Activated CD4-positive, alpha-beta memory T cell treated with anti-CD3 and anti-CD28 coated beads for 36 hours (primary cell): ENCODE measurements at places on chromosomes 16 and 17.

DNA sequence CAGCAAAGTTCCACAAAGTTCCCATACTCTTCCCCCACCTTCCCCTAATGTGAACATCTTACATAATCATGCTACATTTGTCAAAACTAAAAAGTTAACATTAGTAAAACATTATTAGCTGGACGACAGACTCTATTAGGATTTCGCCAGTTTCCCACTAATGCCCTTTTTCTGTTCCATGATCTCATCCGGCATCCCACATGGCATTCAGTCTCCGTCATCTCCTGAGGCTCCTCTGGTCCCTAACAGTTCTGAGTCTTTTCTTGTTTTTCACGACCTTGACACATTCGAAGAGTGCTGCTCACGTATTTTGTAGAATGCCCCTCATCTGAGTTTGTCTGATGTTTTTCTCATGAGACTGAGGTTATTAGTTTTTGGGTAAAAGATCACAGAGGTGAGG, 8.8 kb upstream of the MPRIP start:
- no peak for DNase-seq

DNA sequence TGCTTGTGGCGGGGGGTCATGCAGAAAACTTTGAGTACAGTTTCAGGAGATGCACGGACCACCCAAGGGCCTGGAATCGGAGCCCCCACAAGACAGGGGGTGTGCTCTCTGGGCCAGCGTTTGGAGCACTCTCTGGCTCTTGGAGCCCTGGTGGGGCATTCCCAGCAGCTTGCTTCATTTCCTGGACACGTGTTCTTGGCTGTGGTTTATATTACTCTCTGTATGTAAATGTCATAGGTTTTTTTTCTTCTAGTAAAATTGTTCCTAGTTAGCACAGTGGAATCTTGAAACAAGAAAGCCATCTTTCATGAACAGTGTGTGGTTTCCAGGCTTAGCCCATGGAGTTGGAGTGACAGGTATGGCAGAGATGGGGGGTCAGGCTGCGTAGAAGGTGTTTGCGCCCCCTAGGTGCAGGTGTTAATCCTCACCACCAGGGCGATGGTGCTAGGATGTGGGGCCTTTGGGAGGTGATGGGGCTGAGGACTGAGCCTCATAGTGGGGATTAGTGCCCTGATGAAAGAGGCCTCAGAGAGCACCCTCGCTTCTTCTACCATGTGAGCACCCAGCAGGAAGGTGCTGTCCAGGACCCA, 79.8 kb downstream of the JPH3 start:
- peak; percentile 42 for DNase-seq

- peak; percentile 94 for DNase-seq
Measured at GRCh38 chr17:19004421-19005136, at the start of gene FAM83G. Gene FAM83G (minus strand): TSS chr17:19004764. CDS start chr17:19004041, 723 bp downstream.

DNA sequence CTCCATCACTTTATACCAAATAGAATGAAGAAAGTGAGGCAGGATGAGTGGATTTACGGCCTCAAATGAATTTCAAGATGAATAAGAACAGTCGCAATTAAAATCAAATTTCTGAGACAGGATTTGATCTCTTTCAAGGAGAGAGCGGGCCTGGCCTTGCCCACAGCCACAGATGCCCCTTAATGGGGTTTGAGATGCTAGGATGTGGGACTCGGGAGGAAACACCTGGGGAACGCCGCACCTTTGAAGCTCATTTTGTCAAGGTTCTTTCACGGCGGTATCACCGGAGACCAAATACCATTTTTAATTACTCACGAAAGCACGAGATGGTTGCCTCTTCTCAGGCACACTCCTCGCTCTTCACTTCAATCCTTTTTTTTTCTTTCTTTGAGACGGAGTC, 178.1 kb upstream of the SDK2 start:
- no peak for DNase-seq

- DNase-seq, result peak; percentile 37
Measured at GRCh38 chr16:3575491-3575890, 1.7 kb downstream of the NLRC3 start.

GRCh38 chr17:14871921-14872320, 393.2 kb downstream of the PMP22 start:
- DNase-seq, result no peak

DNA sequence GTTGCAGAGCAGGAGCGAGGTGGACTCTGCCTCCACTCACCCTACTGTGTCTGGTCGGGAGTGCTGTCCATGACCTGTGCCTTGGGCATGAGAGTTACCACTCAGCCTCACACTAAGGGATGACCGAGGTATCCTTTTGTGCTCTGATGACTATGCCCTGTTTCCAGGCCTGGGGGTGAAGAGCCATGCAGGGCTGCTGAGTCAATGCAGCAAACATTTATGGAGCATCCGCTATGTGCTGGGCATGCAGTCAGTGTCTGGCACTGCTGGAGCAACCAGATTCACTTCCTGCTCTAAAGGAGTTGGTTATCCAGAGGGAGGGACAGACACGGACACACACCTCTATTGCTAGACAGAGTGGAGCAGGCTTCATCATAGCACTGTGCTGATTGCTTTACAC, 7.6 kb upstream of the HNF1B start:
- DNase-seq, result no peak

GRCh38 chr17:10325031-10325695, 47.6 kb downstream of the MYH13 start:
- DNase-seq, result no peak

GRCh38 chr16:87149051-87149450, 168.1 kb downstream of the C16orf95 start:
- no peak for DNase-seq

DNA sequence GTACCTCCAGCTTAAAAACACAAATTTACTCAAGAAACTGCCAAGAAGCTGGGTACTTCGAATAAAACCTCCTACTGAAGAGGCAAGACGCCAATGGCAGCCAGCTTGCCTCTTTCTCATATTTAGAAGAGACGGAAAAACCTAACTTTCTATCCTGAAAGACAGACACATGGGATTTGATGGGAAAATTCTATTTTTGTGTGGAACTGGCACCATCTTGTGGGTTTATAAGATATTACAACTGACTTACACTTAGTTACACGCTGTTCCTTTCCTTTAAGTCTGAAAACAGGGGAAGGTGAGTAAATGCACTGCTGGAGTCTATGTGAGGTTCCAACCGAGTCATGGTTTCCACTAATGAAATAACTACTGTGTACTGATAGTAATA, 10.3 kb downstream of the ZNF18 start:
- DNase-seq, result no peak

- no peak for DNase-seq
Measured at GRCh38 chr16:55285586-55285985, 38.4 kb upstream of the IRX6 start.

DNA sequence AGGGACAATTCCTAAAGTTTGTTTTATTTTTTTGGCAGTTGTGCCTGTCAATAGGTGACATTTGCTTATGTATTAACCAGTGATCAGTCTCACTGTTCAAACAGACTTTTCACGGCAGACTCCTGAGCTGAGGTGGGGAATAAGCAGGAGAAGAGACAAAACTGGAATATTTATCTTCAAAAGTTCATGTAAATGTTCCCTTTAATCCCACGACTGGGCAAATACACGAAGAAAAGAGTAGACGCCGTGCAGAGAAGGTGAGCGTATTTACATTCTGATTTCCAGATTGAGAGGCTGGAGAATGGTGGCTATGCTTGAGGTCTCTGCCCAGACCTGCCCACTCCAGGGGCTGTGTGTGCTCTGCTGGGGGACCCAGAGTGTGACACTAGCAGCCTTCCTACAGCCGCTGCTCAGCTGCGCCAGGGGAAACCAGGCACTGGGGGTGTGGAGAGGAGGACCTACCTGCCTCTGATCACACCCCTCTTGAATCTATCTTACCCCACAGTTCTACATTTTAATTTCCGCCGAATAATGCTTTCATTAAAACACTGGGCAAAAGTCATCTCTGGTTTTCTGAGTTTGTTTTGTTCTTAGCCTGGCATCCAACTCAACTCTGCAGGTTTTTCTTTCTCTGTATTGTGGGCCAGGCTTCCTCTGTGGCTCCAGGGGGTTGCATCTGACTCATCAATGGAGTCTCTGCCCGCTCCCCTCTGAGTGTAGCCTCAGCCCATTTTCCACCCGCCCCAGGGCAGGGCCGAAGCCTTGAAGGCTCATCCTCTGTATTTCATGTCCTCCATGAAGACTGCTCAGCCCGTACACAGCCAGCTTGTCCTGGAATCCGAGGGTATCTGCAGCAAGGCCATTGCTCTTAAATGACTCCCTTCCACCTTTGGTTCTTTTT, 237.1 kb downstream of the NTN1 start:
- DNase-seq, result no peak

DNA sequence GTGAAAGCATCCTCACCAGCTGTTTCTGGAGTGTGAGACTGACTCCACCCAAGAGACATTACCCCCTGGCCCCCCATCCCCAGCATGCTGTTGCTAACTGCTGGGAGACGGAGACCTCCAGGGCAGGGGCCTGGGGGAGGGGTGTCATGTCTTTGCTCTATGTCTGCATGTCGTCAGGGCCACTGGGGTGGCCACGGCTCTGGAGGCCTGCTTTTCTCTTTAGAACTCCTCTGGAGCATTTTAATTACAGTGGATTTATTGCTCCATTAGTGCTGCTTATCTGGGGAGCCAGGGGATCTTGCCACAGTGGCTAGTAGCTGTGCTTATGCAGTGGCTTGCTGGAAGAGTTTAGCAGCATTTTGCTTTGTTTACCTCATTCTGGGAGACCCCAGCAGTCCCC, 32.3 kb downstream of the CLEC16A start:
- no peak for DNase-seq

DNA sequence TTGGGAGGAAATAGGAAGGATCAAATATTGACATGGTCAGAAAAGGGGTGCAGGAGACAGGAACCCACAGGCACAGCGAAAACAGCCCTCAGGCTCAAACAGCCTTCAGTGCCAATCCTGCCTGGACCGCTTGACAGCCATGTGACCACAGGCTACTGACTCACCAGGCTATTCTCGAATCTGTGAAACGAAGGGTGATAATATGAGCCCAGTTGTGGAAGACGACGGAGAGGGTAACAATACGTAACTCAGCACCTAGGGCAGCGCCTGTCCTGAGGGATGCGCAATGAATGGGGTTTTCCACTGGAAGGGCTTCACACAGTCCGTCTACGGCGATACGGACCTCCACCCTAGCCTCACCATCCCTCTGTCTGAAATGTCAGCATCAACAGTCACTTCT, 117.3 kb upstream of the RCVRN start:
- no peak for DNase-seq
